ENCODE measurements at places on chromosomes 2 and 18.

GRCh38 chr2:7694076-7694985, 777.1 kb downstream of the RNF144A start:
- no peak for DNase-seq

- no peak for DNase-seq
Observed at GRCh38 chr2:233234264-233234663, 17.2 kb upstream of the ATG16L1 start.

DNA sequence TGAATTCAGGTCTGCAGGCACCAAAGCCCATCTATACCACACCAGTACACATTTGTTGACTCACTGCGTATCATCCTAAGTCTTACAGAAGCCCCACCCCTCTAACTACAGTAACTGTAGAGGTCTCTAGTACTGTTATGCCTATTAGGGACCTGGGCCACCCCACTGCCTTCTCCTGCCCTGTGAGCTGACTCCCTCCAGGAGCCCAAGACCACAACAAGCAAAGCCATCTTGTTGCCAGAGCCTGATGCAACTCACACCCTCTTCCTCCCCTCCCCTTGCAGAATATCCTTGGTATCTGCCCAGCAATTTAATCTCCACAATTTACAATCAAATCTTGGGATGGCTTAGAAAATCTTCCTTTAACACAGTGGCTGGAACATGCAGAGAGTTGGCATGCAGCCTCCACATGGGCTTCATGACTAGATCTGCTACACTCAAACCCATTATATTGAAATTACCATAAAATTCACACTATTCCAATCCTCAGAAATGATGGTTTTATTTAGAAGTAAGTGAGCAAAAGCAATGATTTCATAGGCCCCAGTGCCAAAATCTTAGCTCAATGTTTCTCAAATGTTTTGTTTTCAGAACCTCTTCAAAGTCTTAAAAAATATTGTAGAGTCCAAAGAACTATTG, 17.7 kb upstream of the CYP1B1 start:
- DNase-seq = no peak

GRCh38 chr2:163612332-163612731, 123.5 kb downstream of the FIGN start:
- no peak for DNase-seq

DNA sequence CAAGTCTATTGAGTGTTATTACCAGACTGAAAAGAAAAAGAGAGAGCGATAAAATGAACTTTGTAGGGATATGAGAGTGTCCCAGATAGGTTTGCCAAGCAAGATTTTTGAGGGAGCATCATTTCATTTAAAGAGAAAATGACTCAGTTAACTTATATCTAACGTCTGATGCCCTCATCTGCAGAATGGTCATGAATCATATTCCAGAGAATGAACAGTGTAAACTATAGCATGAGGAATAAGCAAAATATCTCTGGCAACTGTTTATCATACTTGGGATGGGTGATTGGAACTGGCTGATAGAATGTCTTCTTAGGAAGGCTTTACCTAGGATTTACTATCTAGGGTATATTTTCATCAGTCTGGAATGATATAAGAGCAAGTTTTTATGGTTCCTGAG, 289.4 kb downstream of the CMPK2 start:
- no peak for DNase-seq

- DNase-seq = no peak
Observed at GRCh38 chr2:97907369-97908100, 88.2 kb downstream of the TMEM131 start.

GRCh38 chr2:190277234-190278112, 42.2 kb downstream of the HIBCH start:
- no peak for DNase-seq

Data from stimulated activated CD4-positive, alpha-beta T cell treated with anti-CD3 and anti-CD28 coated beads, Interleukin-12 subunit alpha, Interleukin-12 subunit beta, amount 100 ng/mL, for 4 hours (primary cell).